ENCODE measurements at places on chromosomes 7 and 10.
A peak's percentile ranks its signal among the peaks of the same experiment; 100 is the strongest.

DNA sequence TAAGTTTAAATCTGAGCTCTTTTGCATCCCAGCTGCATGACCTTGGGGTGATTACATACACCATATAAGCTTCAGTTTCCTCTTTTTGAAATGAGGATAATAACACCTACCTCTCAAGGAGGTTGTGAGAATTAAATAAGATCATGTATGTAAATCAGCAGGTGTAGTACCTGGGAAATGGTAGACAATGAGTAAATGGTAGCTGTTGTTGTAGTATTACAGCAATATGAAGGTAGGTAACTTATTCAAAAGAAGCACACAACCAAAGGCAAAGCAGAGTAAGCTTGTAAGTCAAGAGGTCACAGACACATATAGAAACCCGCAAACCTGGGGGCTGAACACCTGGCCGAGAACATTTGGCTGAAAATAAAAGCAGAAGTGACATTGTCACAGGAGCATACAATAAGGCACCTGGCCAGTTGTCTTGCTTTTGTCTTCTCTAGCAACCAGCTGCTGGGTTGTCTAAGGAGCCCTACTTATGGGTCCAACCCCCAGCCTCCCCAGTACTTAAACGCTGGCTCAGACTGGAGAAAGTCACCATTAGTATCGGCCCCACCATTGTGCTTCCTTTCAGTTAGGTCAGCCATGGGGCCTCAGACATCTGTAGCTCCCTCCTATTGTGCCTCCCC is 203.6 kb upstream of the MKLN1 start:
- no peak for DNase-seq

GRCh38 chr7:155594163-155594732 is 47.9 kb upstream of the CNPY1 start:
- no peak for DNase-seq

- DNase-seq, result no peak
Measured at GRCh38 chr10:85080934-85081333, 752.5 kb downstream of the CCSER2 start.

DNA sequence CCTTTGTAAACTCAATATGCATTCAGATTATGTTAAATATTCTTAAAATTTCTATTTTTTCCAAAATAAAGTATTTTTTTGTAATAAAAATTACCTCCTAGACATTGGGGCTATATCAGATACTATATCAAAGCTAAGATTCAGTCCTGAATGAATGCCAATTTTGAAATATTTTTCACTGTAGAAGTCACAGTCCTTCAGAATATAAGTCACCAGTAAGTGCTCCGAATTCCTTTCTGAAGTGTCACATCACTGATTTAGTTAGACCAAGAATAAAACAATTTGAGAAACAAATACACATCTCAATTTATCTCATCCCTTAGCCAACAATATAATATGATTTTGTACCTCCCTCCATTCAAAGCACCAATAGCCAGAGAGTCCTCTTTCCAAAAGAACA is 33.9 kb upstream of the GSAP start:
- no peak for DNase-seq

- DNase-seq, result no peak
Measured at GRCh38 chr10:62057359-62057758, 155.9 kb downstream of the ARID5B start.

GRCh38 chr7:137411446-137411845 is 67.9 kb upstream of the PTN start:
- DNase-seq, result no peak

DNA sequence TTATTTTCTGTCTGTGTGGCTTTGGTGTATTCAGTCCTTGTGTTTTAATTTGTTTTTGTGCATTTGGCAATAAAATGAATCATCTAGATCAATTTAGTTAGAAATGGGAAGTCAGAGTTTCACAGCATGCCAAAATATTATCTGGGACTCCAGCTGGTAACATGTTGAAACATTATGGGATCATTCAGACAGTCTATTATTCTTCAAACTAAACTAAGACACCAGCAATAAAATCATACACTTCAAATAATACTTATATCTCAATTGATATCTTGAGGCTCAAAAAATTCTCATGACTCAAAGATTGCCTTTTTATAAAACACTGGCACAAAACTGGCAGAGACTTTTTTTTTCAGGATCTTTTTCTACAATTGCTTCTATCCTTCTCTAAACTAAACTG is 5.8 kb upstream of the RP9 start:
- no peak for DNase-seq

GRCh38 chr7:78326876-78327275 is 528.3 kb downstream of the PHTF2 start:
- no peak for DNase-seq

- no peak for DNase-seq
Measured at GRCh38 chr10:22002591-22003176, 846 bp downstream of the DNAJC1 start.

DNA sequence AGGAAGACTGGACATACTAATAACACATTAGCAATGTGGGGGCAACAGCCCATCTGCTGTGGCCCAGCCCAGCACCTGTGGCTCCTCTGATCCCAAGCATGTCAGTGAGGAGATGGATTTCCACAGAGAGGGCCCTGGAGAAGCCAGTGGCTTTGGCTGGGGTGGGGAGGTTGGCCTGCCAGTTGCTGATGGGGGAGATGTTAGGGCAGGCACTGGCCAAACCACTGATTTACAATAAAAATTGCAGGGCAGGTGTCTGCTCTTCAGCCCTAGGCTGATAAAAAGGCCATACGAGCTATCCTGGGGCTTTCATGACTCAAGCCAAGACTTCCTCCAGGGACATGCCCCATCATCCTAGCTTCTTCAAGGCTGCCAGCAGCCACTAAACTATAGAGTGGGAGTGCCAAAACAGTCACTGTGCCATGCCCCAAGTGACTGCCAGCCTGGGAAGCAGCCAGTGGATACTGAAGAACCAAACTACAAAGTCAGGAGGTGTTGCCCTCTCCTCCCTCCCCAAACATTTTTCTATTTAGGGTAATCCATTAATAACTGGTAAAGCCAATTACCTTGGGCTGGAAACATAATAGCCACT is 37.8 kb downstream of the DPCD start:
- DNase-seq, result peak; percentile 31

DNA sequence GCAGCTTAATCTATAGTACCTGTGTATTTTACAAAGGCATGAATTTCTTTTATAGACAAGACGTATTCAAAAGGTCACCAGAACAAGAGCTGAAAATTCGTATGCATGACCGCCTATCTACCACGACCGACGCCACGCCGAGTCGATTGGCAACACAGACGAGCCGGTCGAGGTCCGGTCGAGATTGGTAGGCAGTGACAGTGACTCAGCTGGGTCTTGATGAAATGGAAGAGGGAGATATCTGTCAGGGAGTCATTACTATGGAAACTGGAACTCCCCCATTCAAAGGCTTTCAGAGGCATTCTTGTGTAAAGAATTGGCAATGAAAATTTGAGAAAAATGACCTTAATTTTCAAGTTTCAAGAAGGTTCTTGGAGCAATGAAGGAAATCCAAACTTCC is 2.1 kb downstream of the ATP5MK start:
- DNase-seq, result no peak

Measured in endodermal cell (in vitro differentiated cells).